ENCODE measurements at places on chromosomes 13 and 19.
A peak's percentile ranks its signal among the peaks of the same experiment; 100 is the strongest.

GRCh38 chr13:82436099-82436585 lies 1446.1 kb downstream of the SLITRK1 start:
- DNase-seq = no peak

DNA sequence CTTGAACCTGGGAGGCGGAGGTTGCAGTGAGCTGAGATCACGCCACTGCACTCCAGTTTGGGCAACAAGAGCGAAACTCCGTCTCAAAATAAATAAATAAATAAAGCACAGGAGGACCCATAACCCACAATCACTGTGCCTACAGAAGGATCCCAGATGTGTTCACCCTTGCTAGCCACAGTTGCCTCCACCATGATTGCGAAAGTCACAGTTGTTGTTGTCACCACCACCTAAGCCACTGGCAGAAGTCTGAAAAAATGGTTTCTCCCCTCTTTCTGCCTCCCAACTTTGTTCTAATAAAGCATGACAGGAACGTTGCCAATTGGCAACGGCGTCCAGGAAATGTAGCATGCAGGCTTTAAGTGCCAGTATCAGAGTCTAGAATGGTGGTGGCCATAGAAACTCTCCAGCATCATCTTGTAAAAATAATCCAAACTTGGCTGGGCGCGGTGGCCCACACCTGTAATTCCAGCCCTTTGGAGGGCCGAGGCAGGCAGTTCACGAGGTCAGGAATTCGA lies 2.2 kb upstream of the EPS15L1 start:
- DNase-seq = no peak

DNA sequence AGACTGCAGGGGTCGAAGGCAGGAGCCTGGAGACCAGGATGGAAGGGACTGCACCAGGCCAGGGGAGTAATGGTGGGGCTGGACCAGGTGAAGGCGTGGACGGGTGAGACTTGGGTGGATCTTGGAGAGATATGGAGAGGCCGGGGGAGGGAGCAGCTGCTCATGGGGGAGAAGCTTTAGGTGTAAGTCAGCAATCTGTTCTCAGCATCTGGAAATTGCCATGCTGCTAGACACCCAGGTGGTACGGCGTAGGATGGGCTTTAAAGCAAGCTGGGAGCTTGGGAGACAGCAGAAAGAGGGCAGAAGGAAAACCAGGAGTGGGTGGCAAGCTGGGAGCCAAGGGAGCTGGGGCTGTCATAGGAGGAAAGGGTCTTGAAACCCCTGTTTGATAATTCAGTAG lies 3.0 kb downstream of the CERS4 start:
- no peak for DNase-seq

DNA sequence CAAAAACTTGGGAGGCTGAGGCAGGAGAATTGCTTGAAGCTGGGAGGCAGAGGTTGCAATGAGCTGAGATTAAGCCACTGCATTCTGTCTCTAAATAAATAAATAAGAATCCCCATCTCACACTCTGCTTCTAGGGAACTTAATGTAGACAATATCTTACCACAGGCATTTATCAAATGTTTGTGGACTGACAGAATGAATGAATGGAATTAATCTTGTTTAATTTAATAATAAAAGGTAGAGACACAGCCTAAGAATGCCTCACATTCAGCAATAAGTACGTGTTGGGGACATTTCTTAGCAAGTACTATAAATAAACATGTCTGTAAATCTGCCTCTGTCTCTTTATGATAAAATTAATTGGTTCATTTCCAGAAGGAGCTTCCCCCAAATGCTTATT lies 36.2 kb upstream of the RBM26 start:
- DNase-seq = no peak

GRCh38 chr19:12769689-12770088 lies 5.7 kb downstream of the HOOK2 start:
- DNase-seq = no peak

DNA sequence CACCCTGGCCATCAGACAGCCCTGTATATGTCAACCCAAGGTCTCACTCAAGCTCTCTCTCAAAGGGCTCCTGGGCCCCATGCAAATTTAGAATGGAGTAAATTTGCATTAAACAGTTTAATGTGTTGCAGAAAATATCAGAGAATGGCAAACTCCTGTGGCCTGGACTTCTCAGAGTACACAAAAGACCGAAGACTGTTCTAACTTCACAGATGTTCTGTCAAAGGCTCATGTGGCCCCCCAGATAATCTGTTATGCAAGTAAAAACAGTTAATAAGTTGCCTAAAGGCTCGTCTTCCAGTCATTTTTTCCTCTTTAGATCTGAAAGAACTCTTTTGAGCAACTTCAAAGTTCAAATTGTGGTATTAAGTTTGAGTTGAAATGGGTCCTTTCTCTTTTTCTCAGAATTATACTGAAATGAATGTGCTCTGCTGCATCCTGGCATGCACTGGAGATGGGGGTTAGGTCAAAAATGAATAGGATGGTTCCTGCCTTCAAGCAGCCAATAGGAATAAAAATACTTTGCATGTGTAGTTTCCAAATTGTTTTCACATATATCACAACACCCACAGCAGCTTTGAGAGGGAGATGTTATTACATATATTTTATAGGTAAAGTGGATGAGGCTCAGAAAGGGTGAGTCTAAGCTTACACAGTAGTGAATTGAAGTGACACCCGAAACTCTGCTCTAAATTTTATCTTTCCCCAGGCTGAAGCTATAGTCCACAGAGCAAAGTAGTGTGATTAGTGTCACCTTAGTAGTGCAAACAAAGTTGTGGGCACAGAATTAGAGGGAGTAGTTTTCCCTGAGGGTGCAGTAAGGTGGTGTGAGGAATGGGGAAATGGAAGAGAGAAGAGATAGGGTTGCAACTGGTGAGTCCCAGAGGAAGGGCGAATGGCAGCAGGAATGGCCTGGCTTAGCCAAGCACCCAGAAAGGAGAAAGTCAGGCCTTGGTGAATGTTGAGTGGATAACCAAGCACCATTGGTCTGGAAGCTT lies 205.0 kb upstream of the RFC3 start:
- DNase-seq = no peak

GRCh38 chr13:100273552-100273951 lies 184.7 kb downstream of the PCCA start:
- DNase-seq = no peak

GRCh38 chr13:26222520-26223046 lies 469 bp upstream of the RNF6 start:
- no peak for DNase-seq

- no peak for DNase-seq
Observed at GRCh38 chr13:55815458-55816033, 1325.2 kb upstream of the PRR20A start.

DNA sequence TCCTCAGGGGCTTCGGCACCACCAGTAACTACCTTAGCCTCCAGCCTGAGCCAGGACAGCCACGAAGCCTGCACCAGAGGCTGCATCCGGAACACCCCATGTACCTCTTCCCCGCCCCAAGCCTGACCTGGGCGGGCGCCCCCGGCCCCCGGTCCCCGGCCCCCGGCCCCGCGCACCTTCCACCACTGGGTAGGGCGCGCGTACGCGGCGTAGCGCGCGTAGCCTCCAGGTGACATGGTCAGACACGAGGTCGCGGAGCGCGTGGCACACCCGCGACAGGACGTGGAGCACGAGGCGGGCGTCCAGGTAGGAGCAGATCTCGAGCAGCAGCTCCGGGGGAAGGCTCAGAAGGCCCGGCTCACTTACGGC lies 450 bp downstream of the FBXW9 start:
- no peak for DNase-seq

- peak; percentile 30 for DNase-seq
Observed at GRCh38 chr19:3692141-3693024, 7.9 kb downstream of the PIP5K1C start.

GRCh38 chr13:82062772-82063171 lies 1721.8 kb upstream of the SPRY2 start:
- DNase-seq = no peak

- DNase-seq = no peak
Observed at GRCh38 chr13:29562786-29563438, 32.6 kb downstream of the SLC7A1 start.

- DNase-seq = no peak
Observed at GRCh38 chr19:399370-399769, 9.6 kb downstream of the C2CD4C start.

Data from stimulated activated CD8-positive, alpha-beta memory T cell treated with anti-CD3 and anti-CD28 coated beads, Interleukin-12 subunit alpha, Interleukin-12 subunit beta, amount 100 ng/mL, for 1 hour (primary cell).